ENCODE measurements at places on chromosomes 13 and 19. TPM values are rescaled to one million over a fixed set of nuclear protein-coding genes. Genes with fewer than 3 reads are reported as not detected.
A peak's percentile ranks its signal among the peaks of the same experiment; 100 is the strongest.

- peaks cover 18% of the 10 kb centered on the region for H3K27me3 ChIP-seq
- H3K36me3 ChIP-seq: no peaks in the 10 kb centered on the region
- H3K27ac ChIP-seq: no peak overlapping the region
These were observed 9.2 kb downstream of the LMTK3 start for GRCh38 chr19:48502350-48503018.

- no peaks in the 10 kb centered on the region for H3K36me3 ChIP-seq
- H3K4me3 ChIP-seq: peak overlapping the region; percentile 52
- no peaks in the 10 kb centered on the region for H3K4me1 ChIP-seq
- no peak overlapping the region for H3K27ac ChIP-seq
- peak; percentile 75 for DNase-seq
These were observed 36.4 kb upstream of the IGFL4 start for GRCh38 chr19:46076951-46077814.

DNA sequence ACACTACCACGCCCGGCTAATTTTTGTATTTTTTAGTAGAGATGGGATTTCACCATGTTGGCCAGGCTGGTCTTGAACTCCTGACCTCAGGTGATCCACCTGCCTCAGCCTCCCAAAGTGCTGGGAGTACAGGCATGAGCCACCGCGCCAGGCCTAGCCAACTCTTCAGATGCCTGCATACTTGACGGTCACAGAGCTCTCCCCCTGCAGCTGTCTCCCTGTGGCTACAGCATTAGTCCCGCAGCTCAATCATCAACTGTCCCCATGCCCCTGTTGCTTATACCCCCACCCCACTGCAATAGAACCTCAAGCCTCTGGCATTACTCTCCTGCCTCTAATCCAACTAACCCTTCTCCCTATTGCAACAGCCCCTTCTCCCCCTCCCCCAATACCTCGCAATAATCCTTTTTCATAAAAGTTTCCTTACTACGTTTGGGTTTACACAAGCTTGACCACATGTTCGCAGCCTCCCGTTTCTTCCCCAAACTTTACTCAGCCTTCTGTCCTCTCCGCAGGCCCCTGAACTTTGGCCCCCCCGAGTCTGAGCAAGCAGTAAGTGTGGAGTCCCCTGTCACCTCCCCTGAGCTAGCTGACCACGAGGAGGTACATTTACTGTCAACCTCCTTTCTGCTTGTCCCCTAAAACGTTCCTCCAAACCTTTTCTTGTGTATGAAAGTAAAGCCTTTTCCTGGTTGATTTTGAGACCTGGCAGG is 1.7 kb downstream of the ZNF77 start:
- peaks cover 3% of the 10 kb centered on the region for H3K4me1 ChIP-seq
- H3K27ac ChIP-seq: no peak overlapping the region
- peaks cover 2% of the 10 kb centered on the region for H3K36me3 ChIP-seq
- no peak overlapping the region for H3K4me3 ChIP-seq

DNA sequence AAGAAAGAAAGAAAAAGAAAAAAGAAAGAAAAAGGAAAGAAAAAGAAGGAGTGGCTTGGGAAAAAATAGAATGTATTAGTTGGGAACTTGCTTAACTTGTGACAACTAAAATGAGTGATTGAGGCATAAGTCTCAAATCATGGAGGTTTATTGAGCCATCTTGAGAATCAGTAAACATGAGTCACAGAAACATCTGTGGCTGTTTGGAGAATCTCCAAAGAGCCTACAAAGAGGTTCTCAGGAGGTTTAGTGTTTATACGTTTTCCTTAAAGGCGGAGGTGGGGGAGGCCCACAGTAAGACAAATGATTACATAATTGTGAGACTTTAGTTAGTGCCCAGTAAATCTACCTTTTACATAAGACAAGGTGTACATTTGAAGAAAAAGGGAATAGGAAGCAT is 38.6 kb downstream of the WDR87 start:
- H3K27me3 ChIP-seq: no peaks in the 10 kb centered on the region
- no peaks in the 10 kb centered on the region for H3K4me1 ChIP-seq
- no peak overlapping the region for H3K4me3 ChIP-seq
- H3K36me3 ChIP-seq: no peaks in the 10 kb centered on the region

GRCh38 chr19:1183543-1184172 is 9.6 kb upstream of the SBNO2 start:
- H3K4me3 ChIP-seq: no peak overlapping the region
- DNase-seq: peak; percentile 38
- no peaks in the 10 kb centered on the region for H3K27me3 ChIP-seq
- no peaks in the 10 kb centered on the region for H3K36me3 ChIP-seq

GRCh38 chr19:56333506-56333905 is 18.9 kb upstream of the ZSCAN5A start:
- no peaks in the 10 kb centered on the region for H3K4me1 ChIP-seq
- H3K4me3 ChIP-seq: no peak overlapping the region
- H3K36me3 ChIP-seq: no peaks in the 10 kb centered on the region
- DNase-seq: peak; percentile 29
- H3K27ac ChIP-seq: no peak overlapping the region

OR7A5 gene
- not detected for polyA plus RNA-seq

Data from fibroblast of lung (primary cell).